ENCODE measurements at places on chromosomes 4 and X.

- DNase-seq: no peak
Measured at GRCh38 chr4:37502070-37502469, 184.1 kb downstream of the RELL1 start.

DNA sequence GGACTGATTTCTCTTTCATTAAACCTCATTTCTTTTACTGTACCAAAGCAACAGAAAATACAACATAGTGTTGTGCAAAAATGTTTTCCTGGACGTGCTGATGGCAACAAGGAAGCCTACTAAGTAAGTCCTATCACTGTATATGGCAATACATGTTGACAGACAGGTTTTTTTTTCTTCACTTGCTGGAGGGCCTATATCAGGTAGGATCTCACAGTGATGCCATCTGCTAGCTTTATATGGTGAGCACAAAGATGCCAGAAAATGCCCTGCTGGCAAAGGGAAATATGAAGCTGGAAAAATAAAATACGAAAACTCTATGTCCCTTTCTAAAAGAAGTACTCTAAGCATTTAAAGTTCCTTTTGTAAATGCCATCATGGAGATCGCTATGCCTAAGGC is 119.0 kb upstream of the PDLIM3 start:
- no peak for DNase-seq

- peak; percentile 87 for DNase-seq
Measured at GRCh38 chrX:19121898-19122640, at the start of gene ADGRG2. Gene ADGRG2 (minus strand): TSS chrX:19122468. CDS start chrX:19068834, 53,634 bp downstream.

GRCh38 chr4:108483650-108484049 is 136.7 kb upstream of the RPL34 start:
- DNase-seq: peak; percentile 29

Measured in osteoblast (primary cell).